ENCODE measurements at places on chromosomes 2 and 18.

DNA sequence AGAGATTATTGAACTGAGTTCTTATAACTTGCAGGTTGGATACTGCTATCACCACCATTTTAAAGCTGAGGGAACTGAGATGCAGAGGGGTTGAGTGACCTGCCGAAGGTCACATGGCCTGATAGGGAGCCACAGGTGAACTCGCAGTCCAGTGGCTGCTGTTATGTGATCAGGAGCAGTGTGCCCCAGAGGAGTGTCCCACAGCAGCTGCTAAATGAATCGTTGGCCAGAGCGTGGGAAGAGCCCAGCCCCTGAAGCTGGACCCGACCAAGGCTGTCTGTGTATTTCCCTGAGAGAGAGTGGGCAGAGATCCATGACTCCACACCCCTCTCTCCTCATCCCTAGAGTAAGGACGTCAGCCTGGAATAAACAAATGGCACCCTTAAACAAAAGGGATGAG is 26.7 kb upstream of the PRLH start:
- H3K27ac ChIP-seq: no peak overlapping the region
- H3K4me1 ChIP-seq: no peaks in the 10 kb centered on the region
- peaks cover 4% of the 10 kb centered on the region for H3K27me3 ChIP-seq
- no peaks in the 10 kb centered on the region for H3K36me3 ChIP-seq

GRCh38 chr2:165868211-165868610 is 74.2 kb upstream of the GALNT3 start:
- no peak overlapping the region for H3K4me3 ChIP-seq
- no peak for DNase-seq
- no peaks in the 10 kb centered on the region for H3K27me3 ChIP-seq
- peaks cover 12% of the 10 kb centered on the region for H3K36me3 ChIP-seq

DNA sequence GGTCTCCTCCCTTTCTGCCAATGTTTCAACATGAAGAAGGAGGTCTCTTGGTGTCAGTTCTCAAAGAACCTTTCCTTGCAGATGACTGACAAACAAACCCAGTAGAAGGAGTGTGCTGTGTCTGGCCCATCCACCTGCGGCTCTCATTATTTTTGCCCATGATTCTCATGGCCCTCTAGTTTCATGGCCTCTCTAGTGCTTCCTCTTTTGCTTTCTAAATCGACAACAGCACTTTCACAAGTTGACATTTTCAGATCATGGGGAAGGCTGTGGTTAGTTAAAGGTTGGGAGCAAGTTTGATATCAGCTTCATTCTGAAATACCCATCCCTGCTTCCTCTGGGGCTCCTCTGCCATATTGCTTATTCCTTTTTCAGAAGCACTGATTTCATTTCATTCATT is 805.2 kb downstream of the SLC4A3 start:
- no peak overlapping the region for H3K27ac ChIP-seq
- no peaks in the 10 kb centered on the region for H3K27me3 ChIP-seq
- no peaks in the 10 kb centered on the region for H3K4me1 ChIP-seq
- no peaks in the 10 kb centered on the region for H3K36me3 ChIP-seq
- no peak overlapping the region for H3K4me3 ChIP-seq

GRCh38 chr2:46150445-46150955 is 146.7 kb upstream of the EPAS1 start:
- H3K4me3 ChIP-seq: no peak overlapping the region
- no peak for DNase-seq
- H3K36me3 ChIP-seq: no peaks in the 10 kb centered on the region
- no peaks in the 10 kb centered on the region for H3K27me3 ChIP-seq
- peaks cover 17% of the 10 kb centered on the region for H3K4me1 ChIP-seq

DNA sequence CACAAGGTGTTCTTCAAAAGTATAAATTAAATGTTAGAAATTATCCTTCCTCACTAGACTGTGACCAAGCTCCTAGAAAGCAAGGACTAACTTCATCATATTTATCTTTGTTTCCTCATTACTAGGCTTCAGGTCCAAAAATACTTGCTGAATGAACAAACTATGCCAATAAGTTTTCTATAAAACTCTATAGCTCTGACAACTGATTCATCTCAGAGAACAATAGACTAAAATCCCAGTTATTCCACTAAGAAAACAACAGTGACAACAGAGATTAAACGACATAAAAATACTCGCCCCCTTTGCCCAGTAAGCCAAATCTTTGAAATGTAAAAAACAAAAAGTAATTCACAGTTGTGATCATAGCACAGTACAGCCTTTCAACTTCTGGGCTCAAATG is 13.6 kb downstream of the TLK1 start:
- no peak overlapping the region for H3K27ac ChIP-seq

DNA sequence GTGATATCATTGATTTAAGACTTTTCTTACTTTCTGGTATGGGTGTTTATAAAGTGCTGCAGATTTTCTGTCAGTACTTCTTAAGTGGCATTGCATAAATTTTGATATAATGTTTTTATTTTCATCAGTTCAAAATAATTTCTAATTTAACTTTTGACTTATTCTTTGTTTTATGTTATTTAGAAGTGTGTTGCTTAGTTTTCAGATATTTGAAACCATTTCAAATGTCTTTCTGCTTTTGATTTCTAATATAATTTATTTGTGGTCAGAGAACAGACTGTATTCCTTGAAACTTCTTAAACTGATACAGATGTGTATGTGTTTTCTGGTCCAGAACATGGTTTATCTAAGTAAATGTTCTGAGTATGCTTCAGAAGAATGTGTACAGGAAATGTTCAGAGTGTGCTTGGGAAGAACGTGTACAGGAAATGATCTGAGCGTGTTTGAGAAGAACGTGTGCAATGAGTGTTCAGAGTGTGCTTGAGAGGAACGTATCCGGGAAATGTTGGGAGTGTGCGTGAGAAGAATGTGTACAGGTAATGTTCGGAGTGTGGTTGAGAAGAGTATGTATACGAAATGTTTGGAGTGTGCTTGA is 265.7 kb upstream of the HS6ST1 start:
- no peak for DNase-seq
- H3K4me1 ChIP-seq: no peaks in the 10 kb centered on the region
- H3K27me3 ChIP-seq: peaks cover 8% of the 10 kb centered on the region
- no peaks in the 10 kb centered on the region for H3K36me3 ChIP-seq
- no peak overlapping the region for H3K27ac ChIP-seq

GRCh38 chr2:33129263-33130053 is 182.7 kb downstream of the LTBP1 start:
- H3K27ac ChIP-seq: no peak overlapping the region
- H3K36me3 ChIP-seq: no peaks in the 10 kb centered on the region
- H3K27me3 ChIP-seq: peaks cover 5% of the 10 kb centered on the region
- no peak overlapping the region for H3K4me3 ChIP-seq
- no peak for DNase-seq

GRCh38 chr2:20933714-20934113 is 110.2 kb downstream of the APOB start:
- H3K36me3 ChIP-seq: no peaks in the 10 kb centered on the region
- peaks cover 2% of the 10 kb centered on the region for H3K27me3 ChIP-seq
- no peak overlapping the region for H3K4me3 ChIP-seq
- H3K4me1 ChIP-seq: no peaks in the 10 kb centered on the region

GRCh38 chr2:223578846-223579245 is 23.3 kb downstream of the SCG2 start:
- DNase-seq: no peak
- peaks cover 3% of the 10 kb centered on the region for H3K27me3 ChIP-seq
- H3K4me3 ChIP-seq: no peak overlapping the region
- no peaks in the 10 kb centered on the region for H3K4me1 ChIP-seq

- DNase-seq: no peak
- no peak overlapping the region for H3K4me3 ChIP-seq
- H3K27me3 ChIP-seq: peaks cover 2% of the 10 kb centered on the region
- H3K36me3 ChIP-seq: no peaks in the 10 kb centered on the region
- no peaks in the 10 kb centered on the region for H3K4me1 ChIP-seq
Observed at GRCh38 chr2:156215656-156216055, 116.9 kb downstream of the NR4A2 start.

GRCh38 chr18:22985250-22985649 is 52.1 kb downstream of the RBBP8 start:
- H3K36me3 ChIP-seq: peaks cover 32% of the 10 kb centered on the region
- H3K4me1 ChIP-seq: peaks cover 3% of the 10 kb centered on the region
- H3K27me3 ChIP-seq: no peaks in the 10 kb centered on the region
- H3K4me3 ChIP-seq: no peak overlapping the region

DNA sequence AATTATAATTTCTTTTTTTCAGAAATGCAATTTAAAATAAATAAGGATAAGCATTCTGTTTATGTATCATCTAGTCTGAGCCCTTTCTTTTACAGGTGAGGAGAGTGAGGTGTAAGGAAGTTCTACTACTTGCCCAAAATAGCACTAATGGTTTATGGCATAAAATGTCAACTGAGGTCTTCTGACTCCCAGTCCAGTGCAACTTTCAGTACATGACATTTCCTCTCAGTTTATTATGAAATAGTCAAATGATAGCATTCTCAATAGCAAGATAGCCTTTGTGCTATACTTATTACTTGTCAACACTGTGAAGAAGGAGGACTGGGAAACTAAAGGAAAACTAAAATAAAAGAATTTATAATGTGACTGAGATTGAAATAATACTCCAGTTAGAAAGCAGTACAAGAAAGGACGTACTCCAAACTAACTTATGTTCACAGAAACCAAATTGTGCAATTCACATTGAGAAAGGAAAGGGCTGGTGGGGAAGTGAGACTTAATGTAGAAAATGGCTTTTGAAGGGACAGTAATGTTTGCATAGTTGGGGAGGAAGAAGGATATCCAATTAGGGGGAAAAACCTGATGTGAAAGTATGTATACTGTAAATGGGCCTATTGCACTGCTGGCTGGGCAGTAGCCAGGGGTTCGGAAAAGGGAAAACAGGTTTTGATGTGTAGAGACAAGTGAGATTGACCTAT is 166.7 kb upstream of the ZEB2 start:
- H3K4me3 ChIP-seq: no peak overlapping the region
- no peaks in the 10 kb centered on the region for H3K36me3 ChIP-seq
- no peak overlapping the region for H3K27ac ChIP-seq
- no peak for DNase-seq
- H3K4me1 ChIP-seq: no peaks in the 10 kb centered on the region
- H3K27me3 ChIP-seq: no peaks in the 10 kb centered on the region

DNA sequence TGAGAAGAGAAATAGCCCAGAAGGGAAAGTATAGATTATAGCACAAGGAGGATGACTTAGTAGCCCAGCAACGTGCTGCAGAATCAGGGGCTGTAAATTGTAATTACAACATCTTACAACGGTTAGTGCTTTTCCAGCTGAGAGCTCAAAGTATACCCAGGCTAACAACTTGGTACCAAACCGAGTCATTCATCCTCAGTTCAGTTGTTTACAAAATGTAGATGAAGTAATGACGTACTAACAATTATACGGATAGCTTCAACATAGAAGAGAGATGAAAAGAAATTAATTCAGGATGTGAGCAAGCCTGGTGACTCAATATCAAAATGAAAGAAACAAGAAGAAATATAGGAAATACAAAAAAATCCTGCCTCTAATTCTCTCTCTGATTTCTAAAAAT is 99.2 kb downstream of the DYNAP start:
- no peak for DNase-seq
- H3K27ac ChIP-seq: no peak overlapping the region
- H3K4me3 ChIP-seq: no peak overlapping the region
- H3K4me1 ChIP-seq: no peaks in the 10 kb centered on the region
- peaks cover 14% of the 10 kb centered on the region for H3K27me3 ChIP-seq
- H3K36me3 ChIP-seq: no peaks in the 10 kb centered on the region

DNA sequence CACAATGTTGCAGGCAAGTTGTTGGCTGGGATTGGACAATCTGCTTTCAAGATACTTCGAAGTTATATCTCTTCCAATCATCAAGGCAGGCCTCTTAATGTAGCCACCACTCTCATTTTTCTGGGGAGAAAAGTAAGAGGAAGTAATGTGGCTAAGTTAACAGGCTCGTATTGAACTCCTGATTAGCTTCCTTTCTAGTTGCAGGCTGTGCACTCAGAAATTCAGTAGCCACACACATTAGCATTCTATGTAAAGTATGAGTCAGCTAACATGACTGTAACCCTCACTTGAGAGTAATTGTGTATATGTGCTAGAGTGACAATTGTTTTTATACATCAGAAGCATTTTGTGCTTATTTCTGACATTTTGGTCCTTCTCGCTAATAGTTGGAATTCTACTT is 3.3 kb downstream of the TWSG1 start:
- peaks cover 14% of the 10 kb centered on the region for H3K27me3 ChIP-seq
- peaks cover 33% of the 10 kb centered on the region for H3K4me1 ChIP-seq
- peaks cover 14% of the 10 kb centered on the region for H3K36me3 ChIP-seq
- H3K27ac ChIP-seq: peak overlapping the region; percentile 42

DNA sequence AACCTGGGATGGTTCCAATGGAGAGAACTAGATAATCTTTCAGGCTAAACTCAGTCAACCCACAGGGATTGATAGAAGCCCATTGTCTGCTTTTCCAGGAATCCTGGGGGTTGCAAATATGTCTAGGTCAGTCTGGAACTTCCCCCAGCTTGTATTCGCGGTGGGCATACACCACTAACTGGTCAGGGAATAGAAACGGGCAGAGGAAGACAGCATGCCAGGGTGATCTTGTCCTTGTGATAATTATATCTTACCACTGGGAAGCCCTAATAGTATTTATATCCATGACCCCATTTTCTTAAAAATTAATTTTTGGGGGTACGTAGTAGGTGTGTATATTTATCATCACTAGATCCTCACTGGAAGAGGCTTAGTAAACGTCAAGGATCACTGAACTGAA is 101.9 kb downstream of the SETBP1 start:
- peaks cover 21% of the 10 kb centered on the region for H3K36me3 ChIP-seq
- H3K4me3 ChIP-seq: no peak overlapping the region
- no peak for DNase-seq
- peaks cover 17% of the 10 kb centered on the region for H3K27me3 ChIP-seq

DNA sequence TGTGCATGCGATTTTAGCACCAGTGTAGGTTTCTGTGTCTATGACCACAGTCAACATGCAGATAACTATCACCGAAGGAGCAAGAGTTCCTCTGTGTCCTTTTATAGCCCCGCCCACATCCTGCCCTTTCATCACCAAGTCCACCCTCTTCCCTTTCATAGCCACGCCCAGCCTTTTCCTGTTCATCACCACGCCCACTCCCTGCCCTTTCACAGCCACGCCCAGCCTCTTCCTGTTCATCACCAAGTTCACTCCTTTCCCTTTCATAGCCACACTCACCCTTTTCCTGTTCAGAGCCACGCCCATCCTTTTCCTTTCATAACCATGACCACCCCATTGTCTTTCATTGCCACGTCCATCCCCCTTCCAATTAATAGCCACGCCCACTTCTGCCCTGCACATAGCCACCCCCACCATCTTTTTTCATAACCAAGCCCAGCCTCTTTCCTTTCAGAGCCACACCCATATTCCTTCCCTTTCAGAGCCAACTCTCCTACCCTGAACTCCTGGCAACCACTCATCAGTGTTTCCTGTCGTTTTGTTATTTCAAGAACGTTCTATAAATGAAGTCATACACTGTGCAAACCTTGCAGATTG is 273.9 kb downstream of the MYT1L start:
- peak overlapping the region; percentile 58 for H3K4me3 ChIP-seq
- peak; percentile 75 for DNase-seq
- H3K27ac ChIP-seq: peak overlapping the region; percentile 29
- peaks cover 2% of the 10 kb centered on the region for H3K27me3 ChIP-seq

Data from activated T-helper 1 cell treated with anti-CD3 and anti-CD28 coated beads, Interleukin-12 subunit alpha, Interleukin-12 subunit beta, Interleukin-2, Interleukin-4 antibody, amounts not matched to agents 30 ng/mL and 10 ng/mL and 1 ng/mL, durations not matched to agents 14 hours and 24 hours and 36 hours (primary cell).